OCI-LY7 (cell line): ENCODE measurements at places on chromosomes 6 and 20. TPM values are rescaled to one million over a fixed set of nuclear protein-coding genes. Genes with fewer than 3 reads are reported as not detected.

The KCNK17 gene
- total RNA-seq: not detected in 2 replicates

The SLC22A23 gene
- total RNA-seq: not detected in 2 replicates

The RNF217 gene
- total RNA-seq: not detected in 2 replicates

The SYTL3 gene
- 0.89 TPM in 2 replicates for total RNA-seq

The SEMG1 gene
- not detected in 2 replicates for total RNA-seq

The LGSN gene
- total RNA-seq: 0.26 and 0.76 TPM in 2 replicates

The GGTLC1 gene
- not detected in 2 replicates for total RNA-seq

The RNF39 gene
- not detected in 2 replicates for total RNA-seq

The TTPAL gene
- total RNA-seq: 18.8 and 19.8 TPM in 2 replicates

The HLA-DQA2 gene
- total RNA-seq: 3.3 and 3.6 TPM in 2 replicates

The HACE1 gene
- total RNA-seq: 22.1 and 24.9 TPM in 2 replicates

The SNAP91 gene
- total RNA-seq: not detected in 2 replicates

The FAM110A gene
- 28.2 and 36.4 TPM in 2 replicates for total RNA-seq

The LAMA2 gene
- not detected in 2 replicates for total RNA-seq

The CASS4 gene
- total RNA-seq: 0.15 and 0.18 TPM in 2 replicates

The RTEL1 gene
- 47.2 and 55.0 TPM in 2 replicates for total RNA-seq

The FRK gene
- 0.46 TPM in 2 replicates for total RNA-seq

The THBD gene
- not detected in 2 replicates for total RNA-seq

The CALHM4 gene
- not detected in 2 replicates for total RNA-seq

The SYCP2L gene
- 1.3 and 2.0 TPM in 2 replicates for total RNA-seq

The TRDN gene
- not detected in 2 replicates for total RNA-seq
